Kidney (tissue), 22 donors: ENCODE measurements at places on chromosomes 1 and 21. TPM values are rescaled to one million over a fixed set of nuclear protein-coding genes. Genes with fewer than 3 reads are reported as not detected.

Gene HMCN1
- total RNA-seq: 2.7 TPM

Gene SPRR5
- not detected for total RNA-seq

- H3K27ac ChIP-seq: no peak overlapping the region
- no peaks in the 10 kb centered on the region for H3K27me3 ChIP-seq
Observed at GRCh38 chr1:234675572-234675971, 65.6 kb upstream of the IRF2BP2 start.

DNA sequence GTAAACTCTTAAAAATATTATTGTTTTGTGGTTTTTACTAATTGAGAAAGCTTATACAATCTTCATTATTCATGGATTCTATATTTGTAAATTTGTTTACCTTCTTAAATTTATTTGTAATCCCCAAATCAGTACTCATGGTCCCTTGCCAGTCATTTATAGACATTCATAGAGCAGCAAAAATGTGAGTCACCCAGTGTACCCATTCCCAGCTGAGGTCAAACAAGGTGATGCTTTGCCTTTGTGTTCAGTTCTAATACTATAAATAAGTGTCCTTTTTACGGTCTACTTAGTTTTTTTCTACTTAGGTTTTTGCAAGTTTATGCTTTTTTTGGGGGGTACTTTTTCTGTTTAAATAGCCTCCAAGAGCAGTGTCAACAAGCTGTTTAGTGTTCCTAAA is 36.1 kb downstream of the SORT1 start:
- H3K36me3 ChIP-seq: no peaks in the 10 kb centered on the region
- no peak overlapping the region for H3K4me3 ChIP-seq
- H3K4me1 ChIP-seq: no peaks in the 10 kb centered on the region
- no peak overlapping the region for H3K27ac ChIP-seq
- no peak for DNase-seq

Gene CCSAP
- total RNA-seq: 3.1 TPM

DNA sequence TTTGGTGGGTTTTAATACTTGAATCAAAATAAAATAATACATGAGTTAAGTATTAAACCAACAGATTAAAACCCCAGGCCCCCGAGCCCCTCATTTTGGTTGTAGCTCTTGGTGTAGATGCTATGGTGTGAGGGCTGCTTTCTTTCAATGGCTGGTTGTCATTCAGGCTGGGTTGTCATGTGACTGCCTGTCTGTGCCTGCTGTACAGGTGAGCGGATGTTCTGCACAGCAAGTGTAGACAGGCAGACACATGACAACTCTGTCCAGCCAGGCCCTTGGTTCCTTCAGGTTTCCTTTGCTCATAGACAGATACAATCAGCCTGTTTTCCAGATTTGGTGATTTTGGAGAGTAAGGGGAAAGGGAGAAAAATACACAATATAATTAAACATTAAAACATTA is 281.9 kb upstream of the C1orf105 start:
- H3K4me1 ChIP-seq: no peaks in the 10 kb centered on the region
- H3K27me3 ChIP-seq: no peaks in the 10 kb centered on the region
- no peak for DNase-seq
- H3K36me3 ChIP-seq: peaks cover 4% of the 10 kb centered on the region
- no peak overlapping the region for H3K27ac ChIP-seq
- no peak overlapping the region for H3K4me3 ChIP-seq

GRCh38 chr1:219067350-219067712 is 106.3 kb upstream of the LYPLAL1 start:
- DNase-seq: no peak
- no peaks in the 10 kb centered on the region for H3K4me1 ChIP-seq
- H3K4me3 ChIP-seq: no peak overlapping the region

DNA sequence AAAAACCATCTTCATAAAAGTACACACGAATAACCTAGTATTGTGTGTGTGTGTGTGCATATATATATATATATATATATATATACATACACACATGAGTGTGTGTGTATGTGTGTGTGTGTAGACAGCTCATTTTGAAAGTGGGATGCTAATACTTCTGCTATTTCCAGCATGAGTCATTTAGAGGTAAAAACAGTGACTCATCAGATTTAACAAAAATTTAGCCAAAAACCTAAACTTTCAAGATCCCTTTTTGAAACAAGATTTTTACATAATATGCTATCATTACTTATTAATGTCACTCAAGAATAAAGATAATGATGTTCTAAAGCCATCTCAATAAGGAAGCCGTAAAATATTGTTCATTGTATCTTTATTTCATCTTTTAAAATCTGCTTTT is 35.6 kb upstream of the ADGRL4 start:
- H3K36me3 ChIP-seq: no peaks in the 10 kb centered on the region
- H3K4me1 ChIP-seq: no peaks in the 10 kb centered on the region
- H3K27ac ChIP-seq: no peak overlapping the region
- no peak for DNase-seq

DNA sequence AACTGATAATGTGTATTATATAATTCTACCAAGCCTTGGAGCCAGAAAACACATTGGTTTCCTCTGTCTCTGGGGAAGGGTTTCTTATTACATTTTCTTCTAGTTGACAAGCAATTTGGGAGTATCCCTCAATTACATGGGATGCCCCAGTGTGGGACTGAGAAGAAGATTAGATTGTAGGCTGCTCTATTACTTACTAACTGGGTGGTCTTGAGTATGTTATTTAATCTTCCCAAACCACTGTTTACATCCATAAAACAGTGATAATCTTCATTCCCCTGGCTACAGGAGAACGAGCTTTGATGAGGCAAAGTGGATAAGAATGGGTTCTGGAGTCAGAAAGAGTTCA is 105.8 kb downstream of the TSEN15 start:
- H3K4me3 ChIP-seq: no peak overlapping the region
- H3K4me1 ChIP-seq: peaks cover 20% of the 10 kb centered on the region
- no peaks in the 10 kb centered on the region for H3K27me3 ChIP-seq
- H3K36me3 ChIP-seq: no peaks in the 10 kb centered on the region
- H3K27ac ChIP-seq: no peak overlapping the region

Gene LYSMD1
- 7.9 TPM for total RNA-seq

DNA sequence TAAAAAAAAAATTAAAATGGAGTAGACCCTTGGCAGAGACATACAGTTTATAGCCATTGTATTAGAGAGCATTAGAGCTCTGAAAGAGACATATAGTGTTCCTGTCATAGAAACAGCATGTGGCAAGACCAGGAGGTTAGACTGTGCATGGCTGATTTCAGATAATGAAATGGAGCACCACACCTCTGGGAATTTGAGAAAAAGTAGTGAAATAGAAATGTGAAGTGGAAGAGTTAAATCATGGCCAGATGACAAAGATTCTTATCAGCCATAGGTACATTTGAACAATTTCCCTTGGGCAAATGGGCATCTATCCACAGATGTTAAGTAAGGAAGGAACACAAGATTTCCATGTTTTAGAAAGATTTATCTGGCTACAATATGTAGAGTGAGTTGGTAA is 1083.1 kb downstream of the PLA2G4A start:
- H3K36me3 ChIP-seq: no peaks in the 10 kb centered on the region
- H3K4me3 ChIP-seq: no peak overlapping the region
- H3K27me3 ChIP-seq: no peaks in the 10 kb centered on the region
- DNase-seq: no peak

DNA sequence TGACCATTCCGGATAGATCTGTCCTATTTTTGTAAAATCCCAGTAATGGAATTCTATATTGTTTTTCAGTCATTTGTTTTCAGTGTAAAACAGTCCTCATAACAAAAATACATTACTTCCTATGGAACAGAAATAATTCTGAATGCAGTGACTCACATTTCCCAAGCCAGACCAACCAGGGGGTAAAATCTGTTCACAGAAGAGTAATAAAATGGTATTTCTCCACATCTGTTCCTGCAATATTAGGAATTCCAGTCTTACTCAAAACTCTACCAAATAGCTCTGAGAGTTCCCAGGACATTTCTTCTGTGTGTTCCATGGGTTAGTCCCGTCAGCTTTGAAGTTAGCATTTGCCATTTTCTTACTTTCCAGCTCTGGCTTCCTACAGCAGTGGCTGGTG is 2.6 kb upstream of the DDR2 start:
- H3K36me3 ChIP-seq: no peaks in the 10 kb centered on the region
- DNase-seq: no peak
- no peak overlapping the region for H3K4me3 ChIP-seq
- no peaks in the 10 kb centered on the region for H3K4me1 ChIP-seq

DNA sequence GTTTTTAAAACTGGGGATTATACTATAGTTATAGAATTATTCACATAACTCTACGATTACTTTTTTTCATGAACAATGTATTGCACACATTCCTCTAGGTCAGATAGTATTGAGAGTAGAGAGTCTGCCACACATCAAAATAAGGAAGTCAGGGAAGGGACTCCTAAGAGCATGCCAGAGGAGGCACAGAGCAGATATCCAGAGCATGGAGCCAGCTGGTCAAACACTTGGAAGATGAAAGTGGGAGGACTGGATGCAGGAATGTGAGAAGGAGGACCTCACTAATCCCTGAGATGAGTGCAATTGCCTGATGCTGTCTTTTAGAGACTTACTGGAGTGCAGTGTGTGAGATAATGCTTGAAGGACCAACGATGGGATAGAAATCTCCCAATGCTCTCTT is 9.6 kb upstream of the RFX5 start:
- H3K4me1 ChIP-seq: no peaks in the 10 kb centered on the region
- no peaks in the 10 kb centered on the region for H3K36me3 ChIP-seq
